ENCODE measurements at places on chromosomes 16 and 17.

- DNase-seq, result no peak
Observed at GRCh38 chr17:62999736-63000135, 33.7 kb downstream of the TANC2 start.

GRCh38 chr17:80594431-80595269 is 50.0 kb downstream of the RPTOR start:
- no peak for DNase-seq

DNA sequence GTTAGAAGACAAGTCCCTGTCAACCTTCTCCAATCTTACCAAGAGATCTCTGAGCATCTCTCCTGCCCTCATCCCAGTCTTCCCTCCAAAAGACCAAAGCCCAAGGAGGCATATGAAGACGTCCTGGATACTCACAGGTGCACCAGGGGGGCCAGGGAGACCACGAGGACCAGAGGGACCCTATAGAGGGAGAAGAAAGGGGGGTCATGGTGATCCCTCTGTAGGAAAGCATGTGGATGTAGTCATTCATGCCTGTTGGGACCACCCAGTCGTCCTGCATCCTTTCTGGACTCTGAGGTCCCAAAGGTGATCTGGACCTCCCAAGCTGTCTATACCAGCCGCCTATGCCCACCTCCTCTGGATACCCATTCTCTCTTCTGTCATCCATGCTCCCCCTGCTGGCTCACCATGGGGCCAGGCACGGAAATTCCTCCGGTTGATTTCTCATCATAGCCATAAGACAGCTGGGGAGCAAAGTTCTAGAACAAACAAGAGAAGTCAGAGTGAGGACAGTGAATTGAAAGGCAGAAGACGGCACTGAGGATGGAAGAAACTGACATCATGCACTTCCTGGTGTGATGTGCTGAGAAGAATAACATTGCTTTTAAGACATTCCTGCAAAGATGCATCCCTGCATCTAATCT is 3.3 kb downstream of the COL1A1 start:
- DNase-seq, result no peak

- no peak for DNase-seq
Observed at GRCh38 chr17:49132317-49132698, 261 bp upstream of the B4GALNT2 start.

DNA sequence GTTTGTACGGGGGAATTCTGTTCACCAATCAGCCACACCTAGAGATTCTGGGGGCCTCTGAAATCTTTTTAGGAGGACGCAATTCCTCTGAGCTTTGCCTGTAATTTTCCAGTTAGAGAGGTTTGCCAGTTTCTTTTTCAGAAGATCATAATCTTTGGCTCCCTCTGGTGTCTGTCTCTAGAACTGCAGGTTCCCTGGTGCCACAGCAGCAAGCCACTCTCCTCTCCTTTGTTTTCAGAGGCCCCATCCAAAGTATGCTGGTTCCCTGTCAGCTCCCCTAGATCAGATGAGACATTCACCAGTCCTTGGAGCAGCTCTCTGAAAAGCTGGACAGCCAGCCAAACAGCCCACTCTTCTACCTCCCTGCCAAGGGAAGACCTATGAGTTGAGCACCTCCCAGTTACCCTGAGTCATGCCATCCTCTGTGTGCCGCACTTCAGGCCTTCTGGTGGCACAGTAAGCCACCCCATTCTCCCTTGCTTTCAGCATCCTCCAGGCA is 36.1 kb downstream of the RNF112 start:
- DNase-seq, result peak; percentile 79

- DNase-seq, result no peak
Observed at GRCh38 chr16:85284141-85284817, 172.0 kb upstream of the CIBAR2 start.

GRCh38 chr17:17447264-17447663 is 29.5 kb upstream of the MED9 start:
- DNase-seq, result no peak

- no peak for DNase-seq
Observed at GRCh38 chr16:84839956-84840355, 20.2 kb downstream of the CRISPLD2 start.

Data from coronary artery (tissue), 2 donors.